H7 (cell line): ENCODE measurements at places on chromosomes 2 and 18.
A peak's percentile ranks its signal among the peaks of the same experiment; 100 is the strongest.

GRCh38 chr18:48867978-48868377, 82.8 kb downstream of the SMAD7 start:
- no peak for DNase-seq

- DNase-seq, result no peak
Measured at GRCh38 chr2:18560797-18561085, 288 bp upstream of the RDH14 start.

DNA sequence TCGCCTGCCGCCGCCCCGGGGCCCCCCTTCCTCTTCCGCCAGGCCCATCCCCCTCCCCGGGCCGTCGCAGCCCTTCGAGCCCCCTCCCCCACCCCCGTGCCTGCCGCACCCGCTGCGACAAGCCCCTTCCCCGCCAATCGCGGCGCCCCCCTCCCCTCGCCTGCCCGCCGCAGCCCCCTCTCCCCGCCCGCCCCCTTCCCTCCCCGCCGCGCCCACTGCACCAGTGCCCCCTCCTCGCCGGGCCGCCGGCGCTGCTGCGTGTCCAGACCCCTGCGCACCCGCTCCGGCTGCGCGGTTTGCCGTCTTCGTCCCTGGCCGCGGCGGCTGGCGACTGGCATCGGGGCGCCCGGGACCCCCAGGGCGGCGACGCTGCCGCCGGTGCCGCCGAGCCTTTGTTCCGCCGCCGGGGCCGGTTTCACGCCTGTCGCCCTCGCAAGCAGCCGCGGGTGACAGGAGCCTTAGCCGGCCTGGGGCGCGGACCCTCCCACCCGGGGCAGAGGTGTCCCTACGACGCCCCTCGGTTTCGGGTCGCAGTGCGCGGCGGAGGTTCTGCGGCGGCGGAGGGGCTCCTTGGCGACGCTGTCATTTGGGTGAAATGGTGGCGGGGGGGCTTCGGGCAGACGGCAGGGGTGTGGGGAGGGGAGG, 18.1 kb downstream of the GPC1 start:
- peak; percentile 93 for DNase-seq

GRCh38 chr2:171578127-171578803, 56.0 kb downstream of the CYBRD1 start:
- DNase-seq, result no peak

DNA sequence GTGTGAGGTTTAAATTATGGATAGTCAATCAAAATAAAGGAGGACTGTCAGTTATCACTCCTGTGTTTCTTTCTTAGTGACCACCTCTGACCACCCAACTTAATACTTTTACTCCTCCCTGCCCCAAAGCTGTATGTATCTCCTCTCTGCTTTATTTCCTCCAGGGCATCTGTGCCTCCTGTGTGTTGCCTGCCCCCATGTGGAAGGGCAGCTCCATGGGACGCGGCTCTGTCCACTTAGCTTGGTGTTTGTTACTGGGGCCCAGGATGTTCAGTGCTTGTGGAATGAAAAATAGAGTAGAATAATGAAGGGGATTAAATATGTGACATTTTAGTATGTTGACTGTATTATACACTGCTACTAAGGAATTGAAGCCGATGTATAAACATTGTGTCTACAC, 9.8 kb downstream of the ACP1 start:
- no peak for DNase-seq

- no peak for DNase-seq
Measured at GRCh38 chr2:96867756-96868554, 1.9 kb downstream of the SEMA4C start.

- DNase-seq, result no peak
Measured at GRCh38 chr2:234650911-234651310, 154.0 kb upstream of the ARL4C start.

DNA sequence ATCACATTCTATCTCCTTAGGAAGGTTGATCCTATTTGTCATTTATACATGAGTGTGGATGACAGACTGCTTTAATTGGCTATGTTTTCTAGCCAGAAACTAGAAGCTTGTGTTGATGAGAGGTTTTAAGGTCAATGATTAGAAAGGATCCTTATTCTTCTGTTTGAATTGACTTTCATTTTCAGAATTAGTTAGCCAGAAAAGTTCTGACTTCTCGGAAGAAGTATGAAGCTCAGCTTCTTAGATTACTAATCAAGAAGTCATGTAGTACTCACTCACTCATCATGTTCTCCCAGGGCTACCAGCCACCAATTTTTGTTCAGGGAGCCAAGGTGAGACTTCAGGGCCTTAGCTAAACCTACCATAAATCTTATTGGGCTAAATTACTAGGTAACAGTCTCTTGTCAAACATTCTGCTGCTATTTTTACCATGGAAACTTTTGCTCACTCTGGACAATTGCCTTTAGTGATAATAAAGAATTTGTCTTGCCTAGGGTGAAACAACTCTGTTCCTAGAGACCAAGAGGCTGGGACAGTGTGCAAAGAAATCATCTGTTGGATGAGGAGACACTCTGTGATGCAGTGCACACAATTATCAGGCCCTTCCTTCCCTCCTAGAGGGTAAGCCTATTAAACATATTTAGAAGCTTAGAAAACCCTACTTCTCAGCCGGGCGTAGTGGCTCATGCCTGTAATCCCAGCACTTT, 111.6 kb upstream of the DNMT3A start:
- no peak for DNase-seq

- no peak for DNase-seq
Measured at GRCh38 chr2:20054931-20055330, 3.5 kb upstream of the LAPTM4A start.

DNA sequence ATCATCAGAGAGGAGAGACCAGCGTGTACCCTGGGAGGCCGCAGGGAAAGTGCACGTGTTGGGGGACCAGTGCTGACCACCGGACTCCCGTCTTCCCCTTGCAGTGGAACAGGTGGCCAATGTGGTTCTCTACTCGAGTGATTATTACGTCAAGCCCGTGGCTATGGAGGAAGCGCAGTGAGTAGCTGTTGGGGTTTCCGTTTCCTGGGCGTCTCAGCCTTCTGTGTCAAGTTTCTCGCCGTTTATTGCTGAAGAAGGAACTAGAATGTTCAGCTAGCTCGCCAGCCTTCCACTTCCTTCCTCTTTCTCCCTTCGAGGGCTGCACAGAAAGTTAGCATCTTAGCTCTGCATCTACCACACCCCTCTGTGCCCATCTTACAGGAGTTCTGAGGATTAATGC, 22.8 kb upstream of the DGKD start:
- DNase-seq, result no peak

DNA sequence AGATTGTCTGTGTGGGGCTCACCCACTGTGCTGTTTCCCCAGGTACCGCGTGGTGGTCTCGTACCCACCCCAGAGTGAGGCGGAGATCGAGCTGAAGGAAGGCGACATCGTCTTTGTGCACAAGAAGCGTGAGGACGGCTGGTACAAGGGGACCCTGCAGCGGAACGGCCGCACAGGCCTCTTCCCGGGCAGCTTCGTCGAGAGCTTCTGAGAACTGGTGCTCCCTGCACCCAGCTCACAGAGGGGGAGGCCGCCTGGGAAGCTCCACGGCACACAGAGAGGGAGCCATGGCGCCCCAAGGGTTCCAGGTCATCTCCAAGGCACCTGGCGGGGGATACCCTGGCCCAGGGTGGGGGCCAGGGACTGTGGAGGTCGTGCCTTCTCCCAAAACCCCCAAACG, 112.3 kb downstream of the SEPTIN10 start:
- DNase-seq, result no peak

- peak; percentile 81 for DNase-seq
Measured at GRCh38 chr2:233419602-233420391, 65.5 kb downstream of the DGKD start.
